PC-3 (cell line): ENCODE measurements at places on chromosomes 5 and 9.

GRCh38 chr5:76273206-76273885 is 129.7 kb upstream of the IQGAP2 start:
- no peak for DNase-seq

GRCh38 chr5:172505403-172505759 is 51.1 kb upstream of the SH3PXD2B start:
- DNase-seq = no peak

GRCh38 chr5:106241409-106241808 is 1429.3 kb downstream of the EFNA5 start:
- peak; percentile 39 for DNase-seq

- DNase-seq = no peak
Measured at GRCh38 chr9:77968506-77968905, 63.1 kb downstream of the GNAQ start.

DNA sequence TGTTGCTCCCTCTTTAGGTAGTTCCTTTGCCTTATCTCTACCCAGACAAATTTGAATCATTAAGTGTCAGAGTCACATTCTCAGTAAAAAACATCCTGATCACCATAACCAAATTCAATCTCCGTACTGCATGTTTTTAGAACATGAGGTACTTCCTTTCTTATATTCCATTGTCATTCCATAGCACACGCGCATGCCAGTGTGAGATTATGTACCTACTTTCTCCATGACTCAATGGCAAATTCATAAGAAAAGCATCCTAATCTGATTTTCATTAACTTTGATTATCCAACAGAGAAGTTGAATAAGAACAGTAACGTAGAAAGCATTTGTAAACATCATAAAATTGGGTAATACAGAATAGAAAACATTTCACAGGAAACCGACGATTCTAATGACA is 1118.6 kb upstream of the CDH9 start:
- DNase-seq = peak; percentile 57
